ENCODE measurements at places on chromosomes 16 and 17.

GRCh38 chr17:32720671-32721070 is 156.3 kb downstream of the MYO1D start:
- no peak for DNase-seq

- DNase-seq: no peak
These were observed 99.5 kb downstream of the SYCE1L start for GRCh38 chr16:77298418-77299360.

DNA sequence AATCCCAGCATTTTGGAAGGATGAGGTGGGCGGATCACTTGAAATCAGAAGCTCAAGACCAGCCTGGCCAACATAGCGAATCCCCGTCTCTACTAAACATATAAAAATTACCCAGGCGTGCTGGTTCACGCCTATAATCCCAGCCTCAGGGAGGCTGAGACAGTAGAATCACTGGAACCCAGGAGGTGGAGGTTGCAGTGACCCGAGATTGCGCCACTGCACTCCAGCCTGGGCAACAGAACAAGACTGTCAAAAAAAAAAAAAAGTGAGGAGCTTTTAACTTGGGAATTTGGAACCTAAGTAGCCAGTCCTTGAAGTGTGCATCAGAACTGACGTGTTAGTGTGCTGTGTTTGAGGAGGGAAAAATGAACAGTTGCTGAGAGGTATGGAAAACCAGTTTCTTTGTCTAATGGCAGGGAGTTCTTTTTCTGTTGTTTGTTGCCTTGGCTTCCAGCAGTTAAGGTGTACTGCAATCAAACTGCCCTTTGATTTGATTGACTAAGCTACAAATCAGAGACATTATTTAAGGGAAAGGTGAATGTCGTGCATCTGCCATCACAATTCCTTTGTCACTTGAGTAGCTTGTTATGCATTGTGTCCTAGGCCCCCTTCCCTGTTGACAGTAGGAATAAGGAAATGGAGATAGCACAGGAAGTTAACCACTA is 8.6 kb upstream of the DUSP14 start:
- DNase-seq: no peak

DNA sequence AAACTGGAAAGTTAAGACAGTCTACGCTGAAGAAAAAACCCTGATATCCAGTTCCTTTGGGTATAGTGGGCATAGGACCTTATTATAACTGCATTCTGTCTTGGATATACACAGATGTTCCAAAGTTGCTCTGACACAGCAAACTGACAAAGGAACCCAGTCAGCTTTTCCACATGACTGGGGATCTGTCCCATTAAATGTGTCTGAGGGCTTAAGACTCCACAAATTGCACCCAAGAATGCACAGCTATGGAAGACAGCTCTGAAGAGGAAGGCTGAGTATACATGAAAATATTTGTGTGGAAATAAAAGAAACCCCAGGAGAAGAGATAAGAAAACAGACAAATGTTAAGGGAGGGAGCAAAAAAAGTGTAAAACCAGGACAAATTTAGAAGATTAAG is 114.1 kb downstream of the SPAG9 start:
- DNase-seq: no peak

- no peak for DNase-seq
These were observed 44.1 kb upstream of the SEC14L1 start for GRCh38 chr17:77096570-77097214.

- DNase-seq: no peak
These were observed 57.7 kb upstream of the RPL38 start for GRCh38 chr17:74145756-74146155.

DNA sequence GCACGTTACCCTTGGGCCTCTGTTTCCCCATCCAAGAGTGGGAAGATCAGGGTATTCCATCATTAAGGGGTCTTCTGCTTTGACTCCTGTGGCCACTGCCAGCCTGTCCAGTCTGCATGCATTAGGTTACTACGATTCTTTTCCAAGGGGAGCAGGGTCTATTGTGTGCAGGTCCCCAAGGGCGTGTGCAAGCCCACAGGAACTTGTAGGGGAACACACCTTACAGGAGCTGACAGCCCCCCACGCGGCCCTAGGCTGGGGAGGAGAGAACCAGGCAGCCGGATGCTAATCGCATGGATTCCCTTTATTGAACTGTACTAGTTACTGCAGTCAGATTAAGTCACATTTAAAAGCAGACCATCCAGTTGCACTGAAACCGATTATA is 116.7 kb downstream of the C16orf78 start:
- DNase-seq: no peak

- no peak for DNase-seq
These were observed 414.4 kb downstream of the WWOX start for GRCh38 chr16:78513838-78514237.

All from SK-N-DZ (cell line).